Motor neuron (in vitro differentiated cells): ENCODE measurements at places on chromosomes 12 and 14. TPM values are rescaled to one million over a fixed set of nuclear protein-coding genes. Genes with fewer than 3 reads are reported as not detected.

FGF23 gene
- total RNA-seq, result 19.2 and 19.5 TPM in 2 replicates

RD3L gene
- total RNA-seq, result not detected in 2 replicates

- peak; percentile 74 for ATAC-seq
Measured at GRCh38 chr14:32077081-32078022, at the start of gene ARHGAP5. ARHGAP5 (plus strand) TSS chr14:32077304; CDS start chr14:32090670, 13,366 bp downstream.

DNA sequence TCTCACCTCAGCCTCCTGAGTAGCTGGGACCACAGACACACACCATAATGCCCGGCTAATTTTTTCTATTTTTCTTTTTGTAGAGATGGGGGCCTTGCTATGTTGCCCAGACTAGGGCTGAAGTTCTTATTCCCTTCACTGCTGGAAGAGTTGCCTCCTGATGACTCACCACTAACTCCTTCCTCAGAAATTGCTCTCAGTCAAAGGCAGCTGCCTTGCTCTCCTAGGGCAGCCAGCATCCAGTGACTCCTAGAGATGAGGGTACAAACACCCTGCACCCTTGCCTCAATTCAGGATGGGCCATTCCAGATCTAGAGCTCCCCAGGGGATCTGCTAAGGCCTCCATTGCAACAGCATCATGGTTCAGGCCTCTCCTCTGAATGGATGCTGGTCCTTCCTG is 54.0 kb upstream of the RASSF8 start:
- no peak for ATAC-seq

SLC2A14 gene
- total RNA-seq, result not detected in 2 replicates

DNA sequence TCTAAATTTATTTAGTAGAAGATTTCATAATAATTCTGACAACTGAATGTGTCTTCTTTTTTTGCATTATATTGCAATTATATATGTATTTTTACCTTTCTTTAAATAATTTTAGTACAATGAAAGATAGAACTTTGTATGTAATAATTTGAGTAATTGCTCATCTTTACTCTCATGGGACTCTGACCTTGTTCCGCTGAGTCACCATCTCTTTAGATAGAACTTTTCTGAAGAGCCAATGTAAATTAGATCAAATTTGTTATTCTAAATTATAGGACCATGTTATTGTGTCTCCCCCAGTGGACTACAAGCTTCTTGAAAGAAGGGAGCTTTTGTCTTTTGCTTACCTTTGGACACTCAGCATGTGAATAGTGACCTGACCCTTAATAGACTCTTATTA is 96.1 kb downstream of the TRHDE start:
- no peak for ATAC-seq

KRT2 gene
- 0.10 TPM in 1 of 2 replicates, not detected in the other for total RNA-seq

MSRB3 gene
- 2.4 and 2.6 TPM in 2 replicates for total RNA-seq

DNA sequence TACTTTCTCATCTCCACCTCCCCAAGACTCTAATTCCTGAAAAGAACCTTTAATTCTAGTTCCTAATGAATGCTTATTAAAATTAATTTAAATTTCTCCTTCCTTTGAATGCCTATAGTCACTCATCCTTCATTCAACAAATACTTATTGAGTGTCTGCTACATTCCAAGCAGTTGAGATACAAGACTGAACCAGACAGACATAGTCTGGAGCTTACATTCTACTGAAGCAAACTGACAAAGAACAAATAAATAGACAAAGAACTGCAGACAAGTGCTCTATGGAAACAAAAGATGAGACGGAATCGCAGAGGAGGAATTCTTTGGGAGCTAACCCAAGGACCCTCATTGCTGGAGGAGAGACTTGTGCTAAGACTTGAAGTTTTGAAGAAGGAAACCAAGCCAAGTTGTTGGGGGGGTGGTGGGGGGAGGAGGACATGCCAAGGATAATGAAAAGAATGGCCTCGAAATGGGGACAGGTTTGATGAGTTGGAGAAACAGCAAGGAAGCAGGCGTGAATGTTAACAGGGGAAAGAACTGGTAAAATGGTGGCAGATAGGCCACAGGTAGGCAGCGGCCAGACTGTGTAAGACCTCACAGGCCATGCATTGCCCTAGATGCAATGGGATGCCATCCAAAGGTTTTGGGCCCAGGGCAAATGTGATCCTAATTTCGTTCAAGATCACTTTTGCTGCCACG is 9.7 kb upstream of the TDG start:
- no peak for ATAC-seq

DNA sequence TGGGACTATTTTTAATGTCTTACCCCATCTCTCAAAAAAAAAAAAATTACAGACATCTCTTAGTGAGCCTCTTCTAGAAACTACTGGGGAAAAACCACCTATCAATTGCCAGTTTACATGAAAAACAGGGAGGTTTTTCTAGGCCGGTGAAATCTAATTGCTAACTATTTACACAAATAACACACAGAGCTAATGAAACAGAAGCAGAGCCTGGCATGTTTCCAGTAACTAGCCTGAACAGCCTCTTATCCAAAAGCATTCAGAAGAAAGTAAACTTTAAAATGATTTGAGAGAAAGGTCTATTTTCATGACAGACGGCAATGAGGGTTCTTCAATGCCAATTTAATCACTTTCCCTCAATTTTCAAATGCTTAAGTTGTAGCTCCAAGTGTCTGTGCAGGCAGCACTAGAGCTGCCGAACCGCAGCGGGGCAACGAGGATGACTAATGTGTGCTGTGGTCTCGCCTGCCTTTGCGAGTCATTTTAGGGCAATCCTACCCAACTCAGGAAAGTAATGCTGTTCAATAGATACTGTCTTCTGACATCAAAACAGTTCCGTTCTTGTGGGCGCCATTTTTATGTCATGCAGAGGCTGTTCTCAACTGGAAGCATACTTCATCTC is 84.6 kb downstream of the SETD3 start:
- ATAC-seq, result no peak

DNA sequence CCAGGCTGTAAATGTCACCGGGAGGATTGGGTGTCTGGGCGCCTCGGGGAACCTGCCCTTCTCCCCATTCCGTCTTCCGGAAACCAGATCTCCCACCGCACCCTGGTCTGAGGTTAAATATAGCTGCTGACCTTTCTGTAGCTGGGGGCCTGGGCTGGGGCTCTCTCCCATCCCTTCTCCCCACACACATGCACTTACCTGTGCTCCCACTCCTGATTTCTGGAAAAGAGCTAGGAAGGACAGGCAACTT is 1.3 kb downstream of the GAPDH start:
- no peak for ATAC-seq

COCH gene
- 4.4 and 4.9 TPM in 2 replicates for total RNA-seq

GRCh38 chr14:37991027-37991426 is 216.7 kb upstream of the SSTR1 start:
- ATAC-seq, result no peak

DNA sequence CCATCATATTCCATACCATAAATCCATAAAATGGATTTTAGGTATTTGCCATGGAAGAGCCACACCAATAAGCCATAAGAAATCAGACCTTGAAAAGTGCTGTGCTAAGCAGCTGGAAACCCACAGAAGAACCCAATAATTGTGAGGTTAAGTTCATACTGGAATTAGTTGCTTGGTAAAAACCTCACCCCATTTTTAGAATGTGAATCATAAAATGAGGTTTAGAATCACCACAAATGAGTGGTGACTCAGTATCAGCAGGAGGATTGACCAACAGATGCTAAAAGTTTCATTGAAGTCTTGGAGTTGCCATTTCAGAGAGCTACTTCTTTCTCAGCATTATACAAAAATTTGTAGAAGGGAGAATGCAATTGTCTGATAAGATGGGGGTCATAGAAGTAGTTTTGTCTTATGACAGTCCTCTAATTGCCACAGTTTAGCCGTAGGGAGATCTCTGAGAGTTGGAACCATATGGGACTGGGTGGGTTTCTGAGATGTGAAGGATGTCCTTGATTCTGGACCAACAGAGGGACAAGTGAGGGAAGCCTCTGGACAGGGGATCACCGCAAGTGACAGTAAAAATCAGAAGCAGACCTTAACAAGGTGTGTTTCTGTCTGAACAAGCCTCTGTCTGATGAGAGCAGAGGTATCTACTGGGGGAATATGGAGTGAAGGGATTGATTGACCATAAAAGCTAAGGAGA is 1.4 kb upstream of the STON2 start:
- peak; percentile 63 for ATAC-seq

SERPINA3 gene
- 1.2 and 1.3 TPM in 2 replicates for total RNA-seq

- no peak for ATAC-seq
Measured at GRCh38 chr14:59037086-59037485, 151.4 kb upstream of the DAAM1 start.

- ATAC-seq, result no peak
Measured at GRCh38 chr14:85732031-85732430, 202.1 kb downstream of the FLRT2 start.

ANO4 gene
- total RNA-seq, result 1.2 and 1.7 TPM in 2 replicates

- no peak for ATAC-seq
Measured at GRCh38 chr14:103052407-103052806, 4.9 kb downstream of the CDC42BPB start.

DNA sequence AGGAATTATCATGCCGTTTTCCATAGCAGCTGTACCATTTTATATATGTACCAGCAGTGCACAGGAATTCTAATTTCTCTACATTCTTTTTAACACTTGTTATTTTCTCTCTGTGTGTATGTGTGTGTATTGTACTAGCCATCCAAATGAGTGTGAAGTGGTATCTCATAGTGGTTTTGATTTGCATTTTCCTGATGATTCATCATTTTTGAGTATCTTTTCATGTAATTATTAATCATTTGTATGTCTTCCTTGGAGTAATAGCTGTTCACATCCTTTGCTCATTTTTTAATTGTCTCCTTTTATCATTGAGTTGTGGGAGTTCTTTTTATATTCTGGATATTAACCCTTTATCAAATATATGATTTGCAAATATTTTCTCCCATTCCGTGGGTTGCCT is 95.6 kb upstream of the MANSC4 start:
- ATAC-seq, result no peak

DNA sequence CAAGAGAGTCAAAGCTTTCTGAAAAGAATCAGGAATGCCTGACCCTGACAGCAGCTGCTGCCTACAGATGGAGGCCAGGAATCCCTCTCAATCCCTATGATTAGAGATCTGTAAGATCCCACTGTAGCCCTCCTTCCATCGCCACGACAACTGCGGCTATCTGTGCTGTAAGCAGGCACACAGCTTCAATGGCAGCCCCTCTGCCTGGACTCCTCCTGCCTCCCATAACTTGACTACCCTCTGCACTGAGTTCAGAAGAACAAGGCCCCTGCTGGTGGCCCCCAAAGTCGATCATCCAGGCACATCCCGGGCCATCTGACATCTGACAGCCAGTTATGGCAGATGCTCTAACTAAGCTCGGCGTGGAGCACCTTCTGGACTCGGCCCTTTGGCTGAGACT is 2.9 kb downstream of the CLMN start:
- no peak for ATAC-seq

- no peak for ATAC-seq
Measured at GRCh38 chr14:53715193-53715721, 241.4 kb downstream of the BMP4 start.
